Activated CD4-positive, alpha-beta T cell treated with anti-CD3 and anti-CD28 coated beads, Interleukin-2, Interleukin-4, amounts not matched to agents 100 ng/mL and 50 ng/mL, durations not matched to agents 16 hours and 8 hours (primary cell): ENCODE measurements at places on chromosomes 5 and 9.

DNA sequence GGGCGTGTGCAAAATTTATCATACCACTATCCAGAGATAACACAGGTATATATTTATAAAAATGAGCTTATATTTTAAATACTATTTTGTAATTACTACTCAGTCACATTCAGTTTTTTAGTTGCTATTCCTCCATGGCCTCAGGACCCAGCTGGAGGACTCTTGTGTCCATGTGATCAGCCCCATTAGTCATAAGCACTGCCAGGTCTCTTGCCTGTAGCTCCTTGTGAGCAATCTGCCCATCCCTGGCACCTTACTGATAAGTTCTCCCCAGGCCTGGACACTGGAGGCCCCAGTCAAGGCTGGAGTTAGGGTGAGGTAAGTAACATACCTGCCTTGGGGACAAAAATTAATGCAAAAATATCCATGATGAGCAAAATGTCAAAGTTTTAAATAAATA lies 29.5 kb upstream of the ADRB2 start:
- no peak for DNase-seq

DNA sequence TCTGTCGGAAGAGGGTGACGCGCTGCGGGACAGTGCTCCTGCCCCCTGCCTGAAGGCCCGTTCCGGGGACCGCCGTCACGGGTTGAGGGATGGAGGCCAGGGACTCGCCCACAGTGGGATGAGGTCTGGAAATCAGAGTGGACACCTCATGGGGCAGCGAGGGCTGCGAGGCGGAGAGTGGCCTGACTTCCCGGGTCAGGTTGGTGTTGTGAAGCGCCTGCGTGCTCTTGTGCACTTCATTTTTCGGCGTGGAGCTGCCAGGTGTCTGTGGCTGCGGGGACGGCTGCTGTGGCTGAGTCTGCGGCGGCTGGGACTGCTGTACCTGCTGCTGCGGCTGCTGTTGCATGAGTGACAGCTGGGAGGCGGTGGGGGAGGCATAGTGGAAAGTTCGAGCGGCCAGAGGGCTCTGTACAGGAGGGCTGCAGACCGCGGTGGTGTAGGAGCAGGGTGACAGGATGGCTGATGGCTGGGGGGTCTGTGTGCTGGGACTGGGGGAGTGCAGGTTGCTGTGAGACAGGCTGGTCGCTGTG lies 434.1 kb downstream of the HCN1 start:
- DNase-seq = no peak

- DNase-seq = no peak
These were observed 62.8 kb downstream of the HMCN2 start for GRCh38 chr9:130328349-130328801.

DNA sequence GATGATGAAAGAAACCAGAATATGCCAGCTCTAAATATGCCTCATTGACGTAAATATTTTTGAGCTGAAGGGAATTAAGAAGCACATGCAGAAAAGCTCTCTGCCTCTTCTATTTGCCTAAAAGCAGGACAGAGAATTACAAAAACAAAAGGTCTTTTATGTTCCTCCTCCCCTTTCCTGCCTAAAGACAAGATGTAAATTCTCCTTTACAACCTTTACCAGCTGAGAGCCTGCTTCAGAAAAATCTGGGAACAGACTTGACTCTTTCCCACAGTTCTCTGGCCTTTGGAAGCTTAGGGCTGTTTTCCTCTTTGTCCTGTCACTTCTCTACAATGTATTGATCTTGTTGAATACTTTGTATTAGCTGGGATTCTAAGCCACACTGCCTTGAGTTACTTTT lies 199.7 kb downstream of the TMC1 start:
- DNase-seq = no peak

GRCh38 chr9:72022841-72023240 lies 37.6 kb downstream of the C9orf57 start:
- no peak for DNase-seq
